ENCODE measurements at places on chromosomes 3 and 15.

GRCh38 chr3:115578331-115578730, 45.0 kb upstream of the GAP43 start:
- no peak for DNase-seq

GRCh38 chr3:72434296-72434695, 413.9 kb downstream of the SHQ1 start:
- no peak for DNase-seq

DNA sequence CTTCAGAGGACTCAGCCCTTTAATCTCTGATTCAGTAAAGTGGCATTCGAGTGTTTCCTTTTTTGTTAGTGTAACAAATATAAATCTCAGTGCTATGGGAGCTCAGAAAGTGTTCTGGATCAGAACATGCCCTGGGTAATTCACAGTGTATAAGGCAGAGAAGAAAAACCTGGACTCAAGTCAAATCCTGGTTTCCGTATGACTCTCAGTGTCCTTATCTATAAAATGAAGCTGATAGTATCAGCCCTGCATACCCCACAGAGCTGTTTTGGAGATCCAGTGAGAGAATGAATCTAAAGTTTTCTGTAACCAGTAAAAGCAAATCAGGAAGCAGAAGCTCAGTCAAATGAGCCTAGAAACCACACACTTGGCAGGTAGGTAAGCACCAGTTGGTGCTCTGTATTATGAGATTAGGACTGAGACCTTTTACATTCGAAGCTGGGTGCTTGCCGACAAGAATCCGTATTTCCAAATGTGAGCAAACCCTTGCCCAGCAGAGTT, 67.2 kb downstream of the IL1RAP start:
- no peak for DNase-seq

DNA sequence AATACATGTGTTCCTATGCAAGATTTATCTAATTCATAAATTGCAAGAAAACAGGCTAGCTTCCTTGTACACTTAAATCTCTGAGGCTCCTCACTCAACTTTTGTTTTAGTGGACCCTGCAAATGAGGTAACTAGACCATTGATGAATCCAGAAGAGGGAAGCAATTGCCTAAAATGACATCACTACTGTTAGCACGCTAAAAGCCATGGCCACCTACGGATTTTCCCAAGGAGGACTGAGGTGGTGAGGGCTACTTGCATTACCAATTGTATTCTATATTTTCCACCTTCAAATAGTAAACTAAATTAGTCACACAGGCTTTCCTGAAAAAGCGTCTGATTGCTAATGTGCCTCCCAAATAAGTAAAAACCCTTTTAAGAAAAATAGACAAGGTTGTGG, 140.7 kb downstream of the GADL1 start:
- no peak for DNase-seq

DNA sequence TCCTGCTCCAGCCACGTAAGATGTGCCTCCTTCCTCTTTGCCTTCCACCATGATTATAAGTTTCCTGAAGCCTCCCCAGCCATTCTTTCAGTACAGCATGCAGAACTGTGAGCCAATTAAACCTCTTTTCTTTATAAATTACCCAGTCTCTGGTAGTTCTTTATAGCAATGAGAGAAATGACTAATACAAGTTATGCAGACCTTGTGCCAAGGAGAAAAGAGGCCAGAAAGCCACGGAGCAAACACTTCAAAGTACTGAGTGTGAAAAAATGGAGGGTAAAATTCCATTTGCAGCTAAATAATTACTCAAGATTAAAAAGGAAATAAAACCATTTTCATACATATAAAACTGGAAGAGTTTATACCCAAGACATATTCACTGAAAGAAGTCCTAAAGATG, 213.6 kb upstream of the LINGO1 start:
- DNase-seq, result no peak

DNA sequence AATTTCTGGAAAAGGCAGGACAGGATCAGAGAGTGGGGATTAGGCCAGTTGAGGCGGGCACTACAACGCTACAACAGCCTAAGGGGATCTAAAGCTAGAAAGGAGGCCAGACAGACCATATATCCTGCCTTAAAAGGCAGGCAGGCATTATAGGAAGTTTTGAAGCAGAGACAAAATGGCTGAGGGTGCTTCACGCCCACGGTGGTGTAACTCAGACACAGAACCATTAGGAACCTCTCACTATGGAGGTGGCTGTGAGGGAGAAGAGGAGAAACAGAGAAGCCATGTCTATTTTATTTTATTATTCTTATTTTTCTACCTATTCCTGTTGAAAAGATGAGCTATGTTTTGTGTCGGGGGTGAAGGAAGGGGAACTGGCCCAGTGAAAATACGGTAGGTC, 2.1 kb upstream of the USP4 start:
- DNase-seq, result no peak

DNA sequence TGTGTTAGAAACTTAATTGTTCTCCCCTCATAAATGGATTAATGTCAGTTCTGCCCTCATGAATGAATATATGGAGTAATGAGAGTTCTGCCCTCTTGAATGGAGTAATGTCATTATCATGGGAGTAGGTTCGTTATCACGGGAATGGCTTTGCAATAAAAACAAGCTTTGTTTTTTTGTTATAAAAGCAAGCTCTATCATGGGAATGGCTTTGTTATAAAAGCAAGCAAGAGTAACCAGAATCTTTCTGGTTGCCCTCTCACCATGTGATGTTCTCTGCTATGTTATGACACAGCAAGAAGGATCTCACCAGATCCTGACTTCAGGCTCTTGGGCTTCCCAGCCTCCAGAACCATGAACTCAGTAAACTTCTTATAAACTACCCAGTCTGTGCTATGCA, 38.4 kb upstream of the UBL7 start:
- DNase-seq, result no peak

GRCh38 chr3:132756108-132756650, 34.0 kb upstream of the NPHP3 start:
- no peak for DNase-seq

DNA sequence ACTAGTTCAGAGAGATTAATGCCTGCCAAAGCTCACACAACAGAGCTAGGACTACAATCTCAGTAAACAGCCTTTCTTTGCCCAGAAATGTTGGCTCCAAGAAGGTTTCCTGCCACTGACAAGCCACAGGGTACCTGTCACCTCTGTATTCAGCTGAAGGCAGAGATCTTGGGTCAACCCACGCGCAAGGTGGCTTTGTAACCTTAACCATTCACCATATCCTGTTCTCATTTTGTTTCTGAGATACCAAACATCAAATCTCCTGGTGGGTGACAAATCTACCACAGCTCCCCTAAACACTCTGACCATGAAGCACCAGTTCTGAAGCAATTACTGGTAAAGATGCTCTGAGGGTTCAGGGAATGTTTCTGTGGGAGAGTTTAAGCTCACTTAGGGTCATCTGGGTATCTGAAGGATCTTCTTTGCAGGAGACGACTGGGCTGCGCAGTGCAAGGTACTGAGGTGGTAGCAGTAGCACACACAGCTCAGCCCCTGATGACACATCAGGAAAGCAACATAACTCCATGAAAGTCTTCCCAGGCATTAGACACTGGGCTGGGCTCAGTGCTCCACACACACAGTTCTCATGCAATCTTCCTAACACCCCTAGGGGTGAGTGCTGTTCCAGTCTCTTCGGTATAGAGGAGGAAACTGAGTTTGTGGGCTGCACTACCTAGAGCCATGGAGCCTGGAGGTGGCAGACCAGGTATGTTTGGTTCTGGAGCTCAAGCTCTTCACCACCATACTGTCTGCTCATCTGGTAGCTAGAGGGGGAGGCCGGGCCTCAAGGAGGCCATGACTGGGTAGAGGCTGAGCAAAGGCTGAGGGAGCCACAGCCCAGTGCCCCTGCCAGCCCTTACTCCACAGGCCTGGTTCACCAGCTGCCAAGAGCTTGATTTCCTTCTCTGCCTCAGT, 7.7 kb downstream of the CXCR6 start:
- DNase-seq, result no peak

DNA sequence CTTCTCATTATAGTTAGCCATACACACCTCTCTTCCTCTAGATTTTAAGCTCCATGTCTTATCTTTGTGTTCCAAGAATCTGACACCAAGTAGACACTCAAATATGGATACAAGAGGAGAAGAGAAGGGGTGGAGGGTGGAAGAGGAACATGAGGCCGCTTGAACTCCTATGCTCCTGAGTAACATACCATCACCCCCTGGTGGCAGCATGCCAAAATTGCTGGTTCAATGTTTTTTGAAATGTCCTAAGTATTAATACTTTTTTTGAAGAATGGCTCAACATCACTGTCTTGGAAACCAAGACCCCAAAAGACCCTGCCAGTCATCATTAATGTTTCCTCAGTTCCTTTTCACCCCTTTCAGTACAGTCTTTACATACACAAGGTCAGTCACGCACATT, 71.8 kb upstream of the HACD2 start:
- DNase-seq, result no peak

DNA sequence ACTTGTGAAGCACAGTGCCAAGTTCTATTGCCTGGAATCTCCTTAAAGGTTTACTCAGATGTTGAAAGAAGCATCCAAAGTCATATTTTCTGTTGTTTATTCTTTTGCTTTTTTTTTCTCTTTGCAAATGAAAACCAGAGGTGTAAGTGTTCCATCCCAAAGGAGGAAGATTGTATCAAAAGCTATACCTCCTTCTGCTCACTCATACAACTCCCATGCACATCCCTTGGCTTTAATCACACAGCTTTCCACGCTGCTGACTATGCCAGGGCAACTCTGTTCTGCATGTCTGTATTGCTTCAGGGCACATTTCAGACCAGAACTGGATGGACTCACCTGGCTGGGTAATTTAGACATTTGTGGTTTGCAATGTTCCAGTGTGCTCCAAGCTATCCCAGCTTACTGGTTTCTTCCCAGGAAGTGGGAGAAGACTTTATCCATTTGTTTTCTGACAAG, 399.6 kb upstream of the TBL1XR1 start:
- no peak for DNase-seq

DNA sequence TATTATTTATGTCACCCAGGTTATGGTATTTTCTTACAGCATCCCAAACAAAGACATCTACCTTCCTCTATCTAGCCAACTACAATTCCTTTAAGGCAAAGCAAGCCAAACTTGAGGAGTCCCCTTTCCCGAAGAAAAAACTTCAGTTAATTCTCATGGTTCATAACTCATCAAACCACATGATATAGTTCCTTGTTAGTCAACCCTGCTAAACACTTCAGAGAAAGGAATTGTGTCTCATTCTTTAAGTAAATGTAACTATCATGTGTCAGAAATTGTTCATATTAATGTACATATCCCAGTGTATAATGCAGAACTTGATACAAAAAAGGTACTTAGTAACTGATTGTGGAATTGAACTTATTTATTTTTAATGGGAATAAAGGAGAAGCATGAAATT, 44.4 kb downstream of the ST3GAL6 start:
- DNase-seq, result no peak

GRCh38 chr3:53044371-53044710, 1.5 kb downstream of the SFMBT1 start:
- no peak for DNase-seq

- DNase-seq, result no peak
Measured at GRCh38 chr3:59508273-59508672, 458.4 kb upstream of the CFAP20DC start.

GRCh38 chr3:77158730-77159581, 119.1 kb downstream of the ROBO2 start:
- DNase-seq, result no peak

- DNase-seq, result no peak
Measured at GRCh38 chr15:57903626-57904025, 161.9 kb downstream of the ALDH1A2 start.

DNA sequence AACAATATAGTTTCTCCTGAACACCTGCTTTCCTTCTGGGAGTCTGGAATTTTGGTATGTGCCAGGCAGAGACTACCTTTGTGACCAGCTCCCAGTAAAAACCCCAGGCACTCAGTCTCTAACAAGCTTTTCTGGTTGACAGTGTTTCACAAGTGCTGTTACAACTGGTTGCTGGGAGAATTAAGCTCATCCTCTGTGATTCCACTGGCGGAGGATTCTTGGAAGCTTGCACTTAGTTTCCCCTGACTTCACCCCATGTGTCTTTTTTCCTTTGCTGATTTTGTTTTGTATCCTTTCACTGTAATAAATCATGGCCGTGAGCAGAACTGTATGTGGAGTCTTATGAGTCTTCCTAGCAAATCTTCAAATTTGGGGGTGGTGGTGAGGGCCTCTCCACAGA, 5.7 kb upstream of the TAGLN3 start:
- DNase-seq, result no peak

DNA sequence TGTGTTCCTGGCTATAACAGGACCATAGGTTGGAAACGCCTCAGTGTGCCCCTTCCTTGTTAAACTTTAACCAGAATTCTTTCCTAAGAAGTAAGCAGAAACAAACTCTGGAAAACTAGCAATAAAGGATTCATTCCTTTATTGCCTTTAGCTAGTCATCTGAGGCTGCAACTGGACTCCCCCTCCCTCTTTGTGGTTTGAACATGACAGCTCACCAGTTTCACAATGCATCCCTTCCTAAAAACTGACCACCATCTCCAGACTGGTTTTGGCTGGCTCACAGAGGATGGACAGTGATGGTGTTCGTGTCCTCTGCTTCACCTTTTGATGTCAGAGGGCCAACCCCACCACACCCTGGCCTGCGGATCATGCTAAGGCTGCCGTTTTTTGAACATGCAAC, 27.9 kb upstream of the TGFBR2 start:
- peak; percentile 9 for DNase-seq

- DNase-seq, result no peak
Measured at GRCh38 chr15:89852342-89852995, 37.8 kb upstream of the ANPEP start.

DNA sequence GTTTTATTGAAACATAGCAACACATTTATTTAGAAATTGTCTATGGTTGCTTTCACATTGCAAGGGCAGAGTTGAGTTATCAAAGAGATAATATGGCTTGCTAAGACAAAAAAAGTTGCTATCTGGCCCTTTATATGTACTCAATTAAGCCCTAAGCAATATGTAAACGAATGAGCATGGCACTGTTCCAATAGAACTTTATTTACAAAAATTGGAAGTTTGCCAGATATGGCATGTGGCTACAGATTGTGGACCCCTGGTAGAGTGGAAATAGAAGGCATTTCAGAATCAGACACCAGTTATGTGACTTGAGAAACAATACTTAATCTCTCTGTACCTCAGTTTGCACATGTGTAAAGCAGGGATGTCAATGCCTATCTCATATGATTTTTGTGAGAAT, 515.6 kb upstream of the SGO1 start:
- no peak for DNase-seq

- no peak for DNase-seq
Measured at GRCh38 chr3:87473944-87474343, 197.6 kb upstream of the POU1F1 start.

DNA sequence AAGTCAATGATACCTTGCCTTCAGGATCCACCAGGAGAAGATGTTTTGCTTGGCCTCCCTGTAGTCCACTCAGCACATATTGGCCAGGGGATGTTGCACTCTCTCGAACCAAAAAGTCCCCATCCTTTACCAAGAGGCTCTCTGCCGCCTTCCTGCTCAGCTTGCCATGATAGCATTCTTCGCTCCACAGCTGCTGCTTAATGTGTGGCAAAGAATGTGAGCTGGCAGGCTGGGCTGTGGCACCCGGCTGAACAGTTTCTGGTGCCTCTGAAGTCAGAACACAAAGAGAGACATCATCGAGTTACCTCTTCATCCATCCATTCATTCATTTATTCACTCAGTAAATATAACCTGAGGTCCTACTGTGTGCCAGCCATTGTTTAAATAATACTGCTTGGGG, 23.9 kb upstream of the CEP152 start:
- DNase-seq, result no peak
